Left kidney (tissue), 8 donors: ENCODE measurements at places on chromosomes 5 and 9.

- no peak for DNase-seq
These were observed 157.9 kb upstream of the TAS2R1 start for GRCh38 chr5:9787861-9788600.

- DNase-seq = no peak
These were observed 160.7 kb downstream of the PDE4D start for GRCh38 chr5:59732806-59733205.

DNA sequence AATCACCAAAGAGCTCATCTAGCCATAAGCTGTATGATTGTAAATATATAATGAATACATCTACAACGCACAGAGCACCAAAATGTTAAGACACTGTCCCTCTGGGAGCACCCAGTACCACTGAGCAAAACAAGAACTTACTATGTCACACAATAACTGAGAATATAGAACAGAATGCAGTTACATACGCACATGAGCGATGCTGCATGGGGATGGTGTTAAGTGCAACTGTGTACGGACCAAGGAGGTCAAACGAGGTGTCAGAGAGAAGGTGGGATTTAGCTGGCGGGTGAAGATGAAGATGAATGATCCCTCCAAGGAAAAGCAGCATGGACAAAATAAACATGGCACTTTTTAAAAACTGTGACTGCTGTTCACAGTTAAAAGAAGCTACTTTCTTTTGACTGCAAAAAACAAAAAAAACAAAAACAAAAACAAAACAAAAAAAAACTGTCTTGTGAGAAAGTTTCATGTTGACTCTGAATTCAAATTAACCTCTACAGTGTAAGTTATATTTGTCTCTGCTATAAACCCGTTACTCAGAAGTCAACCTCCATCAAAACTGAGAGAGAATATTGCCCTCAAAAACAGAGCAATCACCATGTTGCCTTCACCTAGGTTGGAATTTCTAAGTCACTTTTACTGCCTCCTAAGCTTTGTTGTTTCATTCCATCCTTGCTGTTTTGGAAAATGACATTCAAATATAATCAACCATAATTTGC lies 169.6 kb upstream of the GNA14 start:
- DNase-seq = no peak

DNA sequence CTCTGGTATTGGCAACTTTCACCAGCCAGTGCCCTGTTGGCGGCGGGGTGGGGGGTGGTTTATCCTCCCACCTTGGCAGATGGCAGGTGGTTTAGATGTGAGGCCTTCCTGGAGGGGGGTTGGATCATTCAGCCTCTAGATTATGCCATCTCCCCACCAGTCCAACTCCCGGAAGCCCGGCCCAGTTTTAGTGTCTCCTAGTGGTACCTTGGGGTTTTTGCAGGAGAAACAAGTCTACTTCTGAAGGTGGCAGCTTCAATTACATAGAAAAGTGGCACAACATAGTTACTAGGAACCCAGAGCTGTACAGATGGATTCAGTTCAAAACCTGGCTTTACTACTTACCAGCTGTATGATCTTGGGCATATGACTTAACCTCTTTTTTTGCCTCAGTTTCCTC lies 11.3 kb downstream of the PRLR start:
- no peak for DNase-seq

- DNase-seq = no peak
These were observed 9.1 kb downstream of the ANGPTL2 start for GRCh38 chr9:127113191-127113972.

- DNase-seq = no peak
These were observed 564.3 kb downstream of the ZNF608 start for GRCh38 chr5:124182133-124182532.

- DNase-seq = no peak
These were observed 218.7 kb downstream of the MELK start for GRCh38 chr9:36791222-36791950.

GRCh38 chr5:121758615-121759014 lies 93.1 kb upstream of the FTMT start:
- DNase-seq = no peak

- no peak for DNase-seq
These were observed 339.0 kb upstream of the CTNND2 start for GRCh38 chr5:12242950-12243888.

DNA sequence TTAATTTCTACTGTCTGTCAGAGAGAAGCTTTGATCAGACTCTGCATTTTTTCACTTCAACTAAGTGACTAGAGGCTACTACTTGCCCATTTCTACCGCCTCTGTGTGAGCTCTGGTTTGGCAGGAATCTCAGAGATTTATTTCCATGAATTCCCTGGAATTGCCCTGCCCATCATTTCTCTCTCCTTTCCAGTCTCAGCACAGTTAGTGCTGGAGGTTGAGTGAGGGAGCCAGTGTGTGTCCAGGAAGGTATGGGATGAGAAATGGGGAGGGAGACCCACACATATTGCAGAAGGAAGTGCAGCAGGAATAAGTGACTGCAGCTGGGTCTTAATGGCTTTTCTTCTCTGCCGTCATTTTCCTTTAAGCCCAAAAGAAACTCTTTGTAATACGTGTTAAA lies 443.1 kb upstream of the ZNF462 start:
- no peak for DNase-seq

DNA sequence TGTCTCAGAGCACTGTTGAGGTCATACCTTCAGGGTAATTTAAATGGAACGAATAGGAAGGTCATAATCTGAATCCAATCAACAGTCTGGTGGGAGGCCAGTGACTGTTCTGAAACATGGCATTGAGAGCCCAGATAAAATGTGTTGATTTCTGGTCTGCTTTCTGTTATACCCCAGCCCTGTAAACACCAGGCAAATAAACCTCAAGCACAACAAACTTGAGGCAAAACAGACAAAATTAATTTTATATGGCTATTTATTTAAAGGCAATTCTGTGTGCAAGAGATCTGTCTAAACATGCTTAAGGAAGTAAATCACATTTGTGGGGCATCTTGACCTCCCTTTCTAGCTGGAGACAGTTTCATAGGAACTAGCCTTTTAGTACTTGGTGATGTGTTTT lies 140.9 kb upstream of the SPEF2 start:
- peak; percentile 76 for DNase-seq

DNA sequence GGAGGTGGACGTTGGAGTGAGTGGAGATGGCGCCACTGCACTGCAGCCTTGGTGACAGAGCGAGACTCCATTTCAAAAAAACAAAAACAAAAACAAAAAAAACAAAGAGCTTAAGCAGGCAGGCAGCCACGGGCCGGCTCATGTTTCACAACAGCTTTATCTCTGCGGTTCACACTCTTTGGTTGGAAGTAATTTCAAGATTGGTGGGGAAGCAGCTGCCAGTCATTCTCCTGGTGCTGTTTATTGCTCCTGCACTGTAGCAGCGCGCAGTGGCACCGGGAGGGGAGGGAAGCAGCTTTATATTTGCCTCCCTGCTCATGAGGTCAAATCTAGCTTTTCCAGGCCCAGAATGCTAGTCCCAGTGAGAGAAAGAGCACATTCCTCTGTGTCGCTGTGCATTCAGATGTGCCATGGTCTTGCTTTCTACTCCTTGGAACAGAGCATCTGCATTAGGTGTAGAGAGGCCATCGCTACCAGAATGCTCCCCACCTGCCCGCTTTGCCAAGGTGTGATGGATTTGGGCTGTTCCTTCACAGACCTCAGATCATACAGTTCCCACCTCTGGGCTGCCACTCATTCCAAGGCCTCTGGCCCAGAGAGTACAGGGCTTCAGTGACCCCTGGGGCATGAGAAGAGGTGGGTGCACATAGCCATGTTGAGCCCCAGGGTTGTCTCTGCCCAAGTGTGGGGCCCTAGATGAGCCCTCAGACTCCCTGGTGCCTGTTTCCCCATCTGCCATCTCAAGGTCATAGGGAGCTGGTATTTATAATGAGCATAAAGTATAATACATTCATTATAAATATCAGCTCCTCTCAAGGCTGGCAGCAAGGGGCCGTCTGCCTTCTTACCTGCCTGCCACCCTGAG lies 270.4 kb downstream of the MED10 start:
- no peak for DNase-seq

DNA sequence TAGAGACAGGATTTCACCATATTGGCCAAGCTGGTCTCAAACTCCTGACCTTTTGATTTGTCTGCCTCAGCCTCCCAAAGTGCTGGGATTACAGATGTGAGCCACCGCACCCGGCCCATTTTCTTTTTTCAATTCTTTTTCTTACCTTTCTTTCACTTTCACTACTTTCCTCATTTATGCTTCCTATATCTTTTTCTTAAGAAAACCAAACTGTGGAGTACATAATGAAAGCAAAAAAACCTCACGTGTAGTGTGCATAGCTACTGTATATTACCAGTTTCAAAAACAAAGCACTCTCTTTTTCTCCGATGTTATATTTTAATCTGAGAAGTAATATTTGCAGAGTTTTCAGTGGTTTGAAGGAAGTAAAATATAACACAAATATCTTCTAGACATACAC lies 8.0 kb upstream of the CAST start:
- DNase-seq = no peak

DNA sequence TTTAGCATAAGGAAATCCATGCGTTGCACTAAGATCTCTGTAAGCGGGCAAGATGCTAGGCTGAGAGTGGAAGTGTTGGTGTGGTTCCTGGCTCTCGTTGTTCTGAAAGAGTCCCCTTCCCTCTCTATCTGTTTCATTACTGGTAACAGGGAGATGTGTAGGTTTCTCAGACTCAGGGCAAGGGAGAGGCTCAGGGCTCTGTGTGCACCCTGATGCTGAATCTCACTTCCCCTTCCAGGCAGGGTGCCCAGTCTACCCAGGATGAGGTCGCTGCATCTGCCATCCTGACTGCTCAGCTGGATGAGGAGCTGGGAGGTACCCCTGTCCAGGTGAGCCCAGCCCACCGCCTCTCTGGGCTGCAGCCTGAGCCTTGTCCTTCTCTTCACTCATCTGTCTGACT lies 45.7 kb downstream of the STOM start:
- no peak for DNase-seq

GRCh38 chr5:127096328-127096993 lies 23.2 kb upstream of the C5orf63 start:
- DNase-seq = no peak

GRCh38 chr5:113187906-113188305 lies 211.3 kb downstream of the DCP2 start:
- DNase-seq = no peak

DNA sequence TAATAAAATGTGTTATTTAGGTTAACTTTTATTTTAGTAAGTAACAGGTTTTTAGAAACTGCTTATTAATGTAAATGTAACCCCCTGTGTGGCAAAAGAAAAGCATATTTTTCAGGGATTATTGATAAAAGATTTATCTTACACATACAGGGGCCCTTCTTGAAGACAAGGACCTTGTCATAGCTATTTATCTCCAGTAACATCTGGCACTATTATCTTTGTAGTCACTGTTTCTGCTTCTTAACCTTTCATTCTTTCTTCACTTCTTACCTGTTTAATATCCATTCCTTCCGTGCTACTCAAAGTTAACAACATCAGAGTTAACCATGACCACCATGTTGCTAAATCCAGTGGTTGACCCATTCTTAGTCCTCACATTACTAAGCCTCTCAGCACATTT lies 117.8 kb upstream of the VCAN start:
- DNase-seq = no peak
